ENCODE measurements at places on chromosomes 13 and 19.

GRCh38 chr13:40376867-40377535, 289.4 kb downstream of the FOXO1 start:
- no peak for DNase-seq

GRCh38 chr13:98398581-98398980, 178.3 kb downstream of the STK24 start:
- DNase-seq = no peak

DNA sequence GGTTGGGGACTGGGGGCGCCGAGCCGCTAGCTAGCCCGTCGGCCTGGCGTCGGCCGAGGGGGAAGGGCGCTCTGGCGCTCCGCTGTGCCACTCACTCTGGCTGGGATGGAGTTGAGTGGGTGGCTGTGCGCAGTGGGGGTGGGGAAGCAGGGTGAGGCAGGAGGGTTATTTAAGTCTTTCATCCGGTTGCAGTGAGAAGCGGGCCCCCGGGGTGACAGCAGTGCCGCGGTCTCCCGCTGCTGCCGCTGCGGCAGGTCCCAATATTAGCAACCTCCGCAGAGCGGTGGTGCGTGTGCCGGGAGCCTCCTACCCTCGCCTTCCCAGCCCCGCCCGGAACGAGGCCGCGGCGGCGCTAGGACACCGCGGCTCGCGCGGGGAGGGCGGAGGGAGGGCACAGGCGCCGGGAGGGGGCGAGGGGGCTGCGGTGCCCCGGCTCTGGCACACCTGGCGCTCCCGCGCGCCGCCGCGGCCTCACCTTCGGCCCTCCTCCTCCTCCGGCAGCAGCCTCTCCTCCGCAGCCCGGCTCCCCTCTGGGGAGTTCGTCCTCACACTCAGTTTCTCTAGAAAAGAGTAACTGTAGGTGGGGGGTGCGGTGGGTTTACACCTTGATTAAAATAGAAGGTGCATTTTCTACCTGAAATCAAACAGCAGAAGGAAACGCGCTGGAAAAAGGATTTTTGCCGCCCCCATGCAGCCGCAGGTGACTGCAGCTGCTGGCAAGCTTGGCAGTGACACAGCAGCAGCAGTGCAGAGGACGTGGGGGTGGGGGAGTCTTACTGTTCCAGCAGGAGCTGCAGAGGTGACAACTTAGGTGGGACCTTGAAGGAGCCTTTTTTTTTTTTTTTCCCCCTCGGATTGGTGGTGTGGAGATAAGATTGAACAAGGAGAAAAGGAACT, 4.5 kb downstream of the FGF9 start:
- DNase-seq = no peak

- no peak for DNase-seq
Observed at GRCh38 chr19:38861368-38861767, 11.6 kb upstream of the HNRNPL start.

DNA sequence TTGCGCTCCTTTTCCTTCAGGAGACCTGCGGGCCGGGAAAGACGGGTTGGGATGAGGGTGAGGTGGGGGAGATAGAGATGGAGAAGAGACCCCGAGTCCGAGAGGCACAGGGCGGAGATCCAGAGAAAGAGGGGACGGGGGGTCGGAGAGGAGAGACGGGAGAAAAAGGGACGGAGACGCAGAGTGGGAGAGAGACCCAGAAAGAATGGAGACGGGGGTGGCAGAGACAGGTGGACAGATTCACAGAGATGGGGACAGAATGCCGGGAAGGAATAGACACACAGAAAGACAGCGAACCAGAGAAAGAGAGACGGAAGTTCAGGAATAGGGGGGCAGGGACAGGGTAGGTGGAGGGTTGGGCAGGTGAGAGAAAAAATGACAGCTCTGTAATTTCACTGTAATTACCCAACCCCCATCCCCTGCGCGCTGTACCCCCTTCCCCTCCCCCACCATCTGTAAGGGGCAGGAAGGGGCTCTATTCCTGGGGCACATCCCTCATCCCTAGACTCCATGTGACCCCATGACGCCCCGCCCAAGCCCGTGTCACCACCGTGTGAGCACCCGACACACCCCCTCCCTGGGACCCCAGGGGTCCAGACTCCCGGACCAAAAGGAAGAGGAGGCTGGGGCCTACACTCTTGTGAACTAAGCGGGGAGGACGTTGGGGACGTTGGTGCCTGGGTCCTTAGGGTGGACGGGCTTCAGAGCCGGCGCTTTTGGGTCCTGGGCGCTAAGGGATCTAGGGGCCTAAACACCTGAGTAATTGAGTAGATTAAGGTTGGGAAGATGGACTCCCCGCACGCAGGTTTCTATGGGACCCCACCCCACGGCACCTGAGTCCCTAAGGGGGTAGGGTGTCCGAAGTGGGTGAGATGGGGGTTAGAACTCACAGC, 967 bp downstream of the DBP start:
- DNase-seq = peak; percentile 59

DNA sequence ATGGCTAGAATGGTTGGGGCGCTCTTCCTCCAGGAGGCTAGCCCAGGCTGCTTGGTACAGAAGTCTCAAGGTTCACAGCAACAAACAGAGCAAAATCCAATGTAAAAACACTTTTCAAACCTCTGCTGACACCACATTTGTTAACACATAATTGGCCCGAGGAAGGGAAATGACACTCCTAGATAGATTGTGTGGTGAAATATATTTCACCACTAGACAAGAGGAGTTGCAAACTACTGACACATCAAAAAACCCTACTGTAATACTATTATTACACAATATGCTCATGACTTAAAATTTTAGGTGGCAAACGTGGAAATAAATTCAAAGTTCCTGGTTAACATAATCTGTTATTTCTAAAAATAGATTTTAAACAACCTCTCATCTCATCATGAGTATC, 643.6 kb downstream of the PCDH9 start:
- no peak for DNase-seq

DNA sequence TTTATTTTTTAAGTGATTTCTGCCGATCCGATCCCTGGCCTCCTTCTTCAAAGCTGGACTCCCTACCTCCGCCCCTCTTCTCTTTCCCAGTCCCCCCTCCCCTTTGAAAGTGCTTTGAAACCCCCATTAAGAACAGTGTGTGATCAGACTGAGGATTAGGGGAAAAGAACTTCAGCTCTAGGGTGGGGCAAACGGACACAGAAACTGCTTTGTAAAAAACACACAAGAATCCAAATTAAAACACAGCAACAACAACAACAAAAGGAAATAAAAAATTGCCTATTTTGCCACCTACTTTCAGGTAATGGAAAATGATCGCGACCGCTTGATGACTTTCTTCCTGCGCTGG, 1.4 kb downstream of the SPRY2 start:
- DNase-seq = no peak

DNA sequence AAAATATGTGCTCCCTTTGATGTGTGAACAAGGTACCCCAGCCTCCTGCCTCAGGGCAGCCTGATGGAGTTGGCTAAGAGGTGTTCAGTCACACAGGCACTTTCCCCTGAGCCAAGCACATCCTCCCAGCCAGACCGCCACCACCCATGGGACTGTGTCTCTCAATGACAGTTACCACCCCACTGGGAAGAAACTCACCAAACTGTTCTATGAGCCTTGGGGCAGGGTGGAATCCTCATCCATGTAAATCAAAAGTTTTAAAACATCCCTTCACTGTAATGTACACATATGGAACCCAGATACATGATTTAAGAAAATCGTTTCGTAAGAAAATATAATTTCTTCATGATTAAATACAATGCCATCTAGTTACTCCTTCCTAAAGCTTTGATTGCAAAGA, 138.4 kb upstream of the LSM14A start:
- DNase-seq = no peak

DNA sequence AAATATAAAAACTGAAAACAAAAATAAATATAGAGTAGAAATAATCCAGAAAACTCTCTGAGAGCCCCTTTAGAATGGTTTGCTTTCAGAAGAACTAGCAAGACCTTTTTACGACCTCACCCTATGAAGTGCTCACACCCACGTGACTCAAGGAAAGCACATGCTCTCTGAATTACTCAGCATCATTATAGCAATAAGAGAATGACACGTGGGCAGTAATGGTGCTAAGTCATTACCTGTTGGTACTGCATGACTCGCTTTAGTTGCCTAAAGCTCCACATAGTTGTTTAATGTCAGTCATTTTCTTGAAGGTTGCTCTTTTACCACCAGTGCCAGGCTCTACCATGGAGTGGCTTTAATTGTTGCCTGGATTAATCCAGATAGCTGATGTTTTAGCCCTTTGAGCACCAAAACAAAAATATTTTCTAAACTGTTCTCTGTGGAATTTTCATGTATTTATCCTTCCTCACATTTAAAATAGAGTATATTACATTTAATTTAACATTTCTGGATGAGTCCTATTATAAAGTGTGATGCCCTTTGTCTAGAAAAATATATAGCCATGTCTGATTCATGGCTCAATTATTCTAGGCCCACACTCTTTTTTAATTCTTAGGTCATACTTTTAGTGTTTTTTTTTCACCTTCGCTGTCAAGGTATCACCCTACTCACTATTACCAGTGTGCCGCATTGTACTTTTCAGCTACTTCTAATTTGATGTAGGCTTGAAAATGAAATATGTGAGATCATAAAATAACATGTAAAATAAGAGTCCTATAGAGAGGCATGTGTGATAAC, 56.8 kb downstream of the THSD1 start:
- DNase-seq = no peak

- no peak for DNase-seq
Observed at GRCh38 chr13:48776401-48776800, 122.7 kb downstream of the CYSLTR2 start.

- no peak for DNase-seq
Observed at GRCh38 chr19:54959840-54960239, 6.3 kb upstream of the NLRP2 start.

DNA sequence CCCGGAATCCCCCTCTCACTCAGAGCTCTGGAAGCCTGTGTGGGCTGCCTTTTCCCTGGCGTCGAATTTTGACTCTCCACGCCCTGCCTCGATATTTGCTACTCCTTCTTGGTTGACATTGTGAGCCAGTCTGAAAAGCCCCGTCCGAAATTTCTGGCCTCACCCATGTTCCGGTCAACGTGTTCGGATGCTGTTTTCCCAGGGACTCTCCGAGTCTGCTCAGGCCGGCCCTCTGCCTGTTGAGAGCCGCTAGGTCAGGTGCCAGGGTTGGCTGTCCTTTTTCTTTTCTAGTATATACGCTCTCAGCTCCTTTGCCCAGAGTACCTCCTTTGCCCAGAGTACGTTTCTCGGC, 6.8 kb upstream of the DGKH start:
- peak; percentile 18 for DNase-seq

GRCh38 chr13:48535766-48536165, 2.9 kb upstream of the RCBTB2 start:
- no peak for DNase-seq

- peak; percentile 44 for DNase-seq
Observed at GRCh38 chr19:8391198-8392016, 1.2 kb downstream of the RAB11B start.

- no peak for DNase-seq
Observed at GRCh38 chr19:54456423-54457373, 6.9 kb downstream of the LENG9 start.

DNA sequence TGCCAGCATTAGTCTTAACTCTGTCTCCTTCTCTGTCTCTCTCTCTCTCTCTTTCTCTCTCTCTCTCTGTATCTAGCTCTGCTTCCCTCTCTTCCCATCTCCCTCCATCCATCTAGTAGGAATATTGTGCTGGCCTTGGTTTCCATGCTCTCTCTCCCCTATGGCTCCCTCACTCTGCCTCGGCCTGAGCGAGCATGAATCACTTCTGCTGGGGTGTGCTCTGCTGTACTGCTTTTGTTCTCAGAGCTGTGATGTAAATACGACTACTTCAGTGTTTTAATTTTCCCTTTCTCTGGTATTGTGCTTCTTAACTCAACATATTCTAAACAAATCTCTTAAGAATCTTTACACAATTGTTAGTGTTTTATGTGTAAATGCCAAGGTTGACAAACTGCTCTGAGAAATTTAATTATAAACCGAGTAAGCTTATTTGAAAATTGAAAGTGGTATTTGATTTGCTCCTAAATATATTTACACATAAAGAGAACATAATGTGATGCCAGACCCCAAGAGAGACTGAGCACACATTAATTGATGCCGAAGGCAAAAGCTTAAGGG, 211.5 kb upstream of the KL start:
- no peak for DNase-seq

DNA sequence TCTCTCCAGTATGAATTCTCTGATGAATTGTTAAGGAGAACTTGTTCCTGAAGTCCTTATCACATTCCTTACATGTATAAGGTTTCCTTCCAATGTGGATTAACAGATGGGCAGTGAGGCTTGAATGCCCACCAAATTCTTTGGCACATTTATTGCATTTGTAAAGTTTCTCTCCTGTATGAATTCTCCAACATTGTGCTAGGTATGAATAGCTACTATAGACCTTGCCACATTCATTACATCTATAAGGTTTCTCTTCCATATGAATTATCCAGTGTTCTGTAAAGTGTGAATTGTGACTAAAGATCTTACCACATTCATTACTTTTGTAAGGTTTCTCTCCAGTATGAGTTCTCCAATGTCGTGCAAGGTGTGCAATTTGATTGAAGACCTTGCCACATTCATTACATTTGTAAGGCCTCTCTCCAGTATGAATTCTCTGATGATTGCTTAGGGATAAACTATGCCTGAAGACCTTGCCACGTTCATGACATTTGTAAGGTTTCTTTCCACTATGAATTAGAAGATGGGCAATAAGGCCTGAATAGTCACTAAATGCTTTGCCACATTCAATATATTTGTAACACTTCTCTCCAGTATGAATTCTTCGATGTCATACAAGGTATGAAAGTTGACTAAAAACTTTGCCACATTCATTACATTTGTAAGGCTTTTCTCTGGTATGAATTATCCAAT, 20.4 kb downstream of the ZNF578 start:
- DNase-seq = no peak

DNA sequence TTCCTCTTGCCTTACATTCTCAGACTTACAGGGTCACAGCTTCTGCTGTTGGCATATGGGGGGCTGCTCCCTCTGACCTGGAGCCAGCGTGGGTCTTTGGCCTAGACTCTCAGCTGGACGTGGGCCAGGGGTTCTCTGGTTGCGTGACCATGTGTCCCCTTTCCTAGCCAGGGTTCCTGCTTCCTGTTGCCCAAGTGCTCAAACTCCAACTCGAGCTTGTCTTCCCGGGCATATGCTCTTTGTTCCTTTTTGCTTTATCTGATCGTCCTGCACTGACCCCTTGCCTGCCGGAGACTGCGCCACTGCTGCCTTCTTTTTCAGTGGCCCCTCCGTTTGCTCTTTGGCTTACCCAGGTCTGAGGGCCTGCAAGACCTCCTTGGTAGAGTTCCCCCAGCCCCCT, 25.3 kb upstream of the GPR183 start:
- DNase-seq = no peak

DNA sequence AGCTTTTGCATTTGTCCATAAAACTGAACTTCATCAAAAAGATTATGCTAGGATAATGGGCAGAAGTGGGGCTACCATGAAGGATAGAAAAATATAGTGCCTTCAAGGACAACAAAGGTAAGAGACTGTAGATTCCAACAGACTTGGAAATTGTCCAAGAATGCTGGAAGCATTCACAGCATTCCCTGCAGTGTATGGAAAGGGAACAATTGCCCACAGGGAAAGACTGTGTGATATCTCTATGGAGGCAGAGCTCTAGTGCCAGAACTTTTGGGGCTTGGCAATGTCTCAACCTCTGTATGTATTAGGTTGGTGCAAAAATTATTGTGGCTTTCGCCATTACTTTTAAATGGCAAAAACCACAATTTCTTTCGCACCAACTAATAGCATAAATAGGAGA, 1598.8 kb upstream of the MIR17HG start:
- DNase-seq = no peak

Data from C1 segment of cervical spinal cord (tissue), 14 donors.